ENCODE measurements at places on chromosomes 3 and 15.

- DNase-seq, result no peak
These were observed 12.1 kb downstream of the VEPH1 start for GRCh38 chr3:157491136-157491535.

- DNase-seq, result no peak
These were observed 46.3 kb downstream of the CEMIP start for GRCh38 chr15:80825361-80826030.

DNA sequence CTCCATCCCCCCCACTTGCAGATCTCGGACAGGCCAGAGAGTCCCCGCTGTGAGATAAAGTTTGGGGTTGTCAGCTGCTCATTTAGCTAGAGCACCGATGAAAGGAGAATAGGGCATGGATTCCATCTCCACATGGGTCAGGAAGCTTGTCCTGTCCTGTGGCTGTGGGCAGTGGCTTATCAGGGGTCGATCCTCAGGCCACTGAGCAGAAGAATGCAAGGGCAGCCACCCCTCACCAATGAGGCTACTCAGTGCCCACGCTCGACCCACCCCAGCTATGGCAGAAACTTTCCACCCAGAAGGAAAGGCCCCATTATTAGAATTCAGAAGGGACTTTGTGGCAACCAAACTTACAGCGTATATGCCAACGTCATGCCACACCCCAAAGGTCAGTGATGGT lies 43.3 kb downstream of the CPN2 start:
- DNase-seq, result no peak

GRCh38 chr3:42773409-42773751 lies 327 bp upstream of the CCDC13 start:
- DNase-seq, result no peak

DNA sequence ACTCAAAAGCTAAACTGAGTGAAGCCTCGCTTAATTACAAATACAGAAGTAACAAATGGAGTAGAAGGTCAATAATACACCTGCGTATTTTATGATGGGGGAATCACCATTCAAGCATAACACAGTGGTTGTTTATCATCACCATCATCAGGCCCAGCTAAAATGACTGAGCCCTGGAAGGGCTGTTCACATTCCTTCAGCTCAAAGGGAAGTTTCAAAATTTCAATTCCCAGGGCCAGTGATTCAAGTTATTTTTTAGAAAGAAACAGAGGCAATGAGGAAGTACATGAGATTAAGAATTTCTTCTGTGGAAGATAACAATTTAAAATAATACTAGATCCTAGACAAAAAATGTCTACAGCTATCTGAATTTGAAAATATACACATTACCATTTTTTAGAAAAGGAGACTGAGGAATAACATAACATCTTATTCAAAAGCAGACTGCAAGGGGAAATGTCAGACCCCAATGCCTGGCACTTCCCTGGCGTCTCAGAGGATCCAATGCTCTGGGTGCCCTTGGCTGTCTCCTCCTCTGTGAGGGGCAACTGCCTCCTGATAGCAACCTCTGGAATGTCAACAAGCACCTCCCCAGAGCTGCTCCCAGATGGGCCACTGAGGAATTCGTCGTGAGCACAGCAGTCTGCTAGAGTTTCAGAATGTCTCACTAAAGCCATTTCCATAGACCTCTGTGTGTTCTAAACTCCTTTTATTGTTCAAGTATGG lies 22.8 kb downstream of the EHD4 start:
- DNase-seq, result no peak

GRCh38 chr15:38005953-38006808 lies 71.7 kb downstream of the TMCO5A start:
- DNase-seq, result no peak

GRCh38 chr3:52835766-52836470 lies 1.1 kb upstream of the MUSTN1 start:
- DNase-seq, result no peak

DNA sequence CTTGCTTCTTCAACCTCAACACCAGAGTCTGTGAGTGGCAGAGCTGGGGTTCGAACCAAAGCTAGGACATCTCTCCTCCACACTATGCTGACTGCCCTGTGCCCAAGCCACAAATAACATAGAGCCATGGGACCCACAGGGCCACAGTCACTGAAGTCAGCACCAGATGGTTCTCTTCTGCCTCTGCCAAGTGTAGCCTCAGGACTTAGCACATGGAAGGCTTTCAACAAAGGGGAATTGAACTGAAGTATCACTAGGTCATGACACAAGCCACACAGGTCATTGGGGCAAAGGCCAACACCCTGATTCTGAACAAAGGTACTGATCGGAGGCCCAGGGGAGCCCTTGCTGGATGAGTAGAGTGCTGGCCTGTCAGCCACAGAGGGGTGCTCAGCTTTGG lies 83.6 kb downstream of the BDH1 start:
- no peak for DNase-seq

GRCh38 chr3:141278196-141279076 lies 46.8 kb downstream of the PXYLP1 start:
- no peak for DNase-seq

DNA sequence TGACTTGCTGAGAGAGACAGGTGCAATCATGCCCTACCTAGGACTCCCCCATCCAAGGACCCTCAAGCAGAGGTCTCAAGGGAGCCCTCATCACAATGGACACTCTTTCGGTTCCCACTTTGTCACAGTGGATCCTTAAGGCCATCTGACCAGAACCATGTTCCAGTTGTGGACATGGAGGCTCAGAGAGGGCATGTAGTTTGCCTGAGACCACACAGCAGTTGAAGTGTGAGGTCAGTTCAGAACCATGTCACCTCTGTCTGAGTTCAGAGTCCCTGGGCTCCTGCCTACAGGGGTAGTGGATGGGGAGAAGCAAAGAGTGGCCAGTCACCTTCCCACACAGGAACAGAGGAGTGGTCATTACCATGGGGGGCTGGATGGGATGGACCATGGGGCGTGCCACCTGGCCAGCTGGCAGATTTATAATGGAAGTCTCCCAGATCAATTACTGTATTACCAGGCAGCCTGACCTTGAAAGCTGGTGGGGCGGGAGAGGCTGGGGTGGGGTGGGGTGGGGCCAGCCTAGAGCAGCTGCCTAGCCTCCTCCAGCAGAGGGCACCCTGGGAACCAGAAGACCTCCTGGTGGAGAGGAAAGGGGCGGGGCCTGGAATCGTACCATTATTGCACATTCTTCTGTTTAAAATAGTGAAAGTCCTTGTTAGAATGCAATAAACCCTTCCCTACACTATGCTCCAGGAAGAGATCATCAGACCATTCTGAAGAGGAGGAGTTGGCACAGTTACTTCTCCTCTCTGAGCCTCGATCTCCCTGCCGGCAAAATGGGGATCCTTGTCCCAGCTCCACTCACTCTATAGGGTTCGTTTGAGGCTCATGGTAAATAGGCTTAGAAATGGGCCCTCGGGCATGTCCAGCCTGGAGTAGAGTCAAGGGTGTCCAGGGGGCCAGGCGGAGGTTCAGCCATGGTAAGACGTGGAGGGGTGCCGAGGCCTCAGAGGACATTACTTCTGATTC lies 26.9 kb upstream of the LINGO1 start:
- no peak for DNase-seq

DNA sequence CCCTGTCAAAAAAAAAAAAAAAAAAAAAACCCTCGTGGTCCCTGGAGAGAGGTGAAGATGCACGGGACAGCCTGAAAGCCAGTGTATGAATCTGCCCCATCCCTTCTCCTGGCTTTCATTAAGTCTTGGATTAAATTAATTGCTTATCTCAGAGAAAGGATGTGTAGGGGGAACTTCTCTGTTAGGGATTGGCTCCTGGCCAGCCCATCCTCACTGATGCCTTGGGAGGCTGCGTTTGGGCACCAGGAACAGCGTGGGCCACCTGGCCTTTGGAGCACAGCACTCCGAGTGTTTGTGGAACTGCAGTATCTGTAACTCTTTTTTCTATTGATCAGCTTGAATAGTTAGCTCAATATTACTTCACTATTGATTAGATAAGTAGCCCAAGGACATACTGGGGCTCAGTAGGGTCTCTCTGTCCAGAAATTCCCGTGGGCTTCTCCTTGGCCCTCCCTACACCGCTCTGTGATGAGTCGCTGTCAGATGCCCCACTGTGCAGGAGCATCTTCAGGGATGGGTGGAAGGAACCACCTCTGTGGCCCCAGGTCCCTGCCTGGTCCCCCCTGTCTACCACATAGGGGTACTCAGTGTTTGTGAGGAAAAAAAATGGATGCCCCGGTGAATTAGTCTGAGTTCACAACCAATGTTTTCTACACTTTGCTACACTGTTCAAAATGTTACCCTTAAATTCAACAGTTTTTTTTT lies 2.0 kb downstream of the PXYLP1 start:
- no peak for DNase-seq

DNA sequence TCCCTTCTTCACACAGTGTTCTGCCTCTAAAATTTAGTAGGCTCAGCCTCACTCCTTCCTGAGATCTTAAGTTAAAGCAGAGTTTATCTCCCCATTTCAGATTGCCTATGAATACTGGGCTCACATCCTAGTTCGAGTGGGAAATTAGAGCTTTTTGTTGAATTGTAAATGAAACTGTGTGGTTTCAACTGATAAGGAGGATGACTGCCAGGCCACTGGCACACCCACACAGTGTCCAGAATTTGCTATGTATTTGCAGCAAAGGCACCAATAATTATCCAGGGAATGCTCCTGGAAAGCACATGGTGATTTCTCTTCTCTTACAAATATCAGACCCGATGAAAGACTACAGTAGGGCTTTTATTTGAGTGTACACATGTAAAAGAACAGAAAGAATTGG lies 308.1 kb upstream of the COL8A1 start:
- no peak for DNase-seq

DNA sequence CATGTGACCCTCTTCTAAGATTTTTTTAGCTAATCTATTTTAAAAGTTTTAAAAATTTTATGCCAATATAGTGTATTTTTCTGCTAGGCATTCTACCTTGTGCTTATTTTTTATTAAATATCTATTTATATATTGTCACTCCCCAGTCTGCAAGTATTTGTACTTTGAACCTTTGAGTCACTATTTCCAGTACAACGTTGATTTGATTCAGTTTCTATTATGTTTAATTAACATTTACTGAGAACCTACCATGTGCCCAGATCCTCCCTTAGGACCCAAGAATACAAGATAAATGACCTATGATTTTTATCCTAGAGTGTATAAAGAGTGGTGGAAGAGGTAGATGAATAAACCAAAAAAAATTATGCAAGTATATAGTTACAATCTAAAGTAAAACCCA lies 311.2 kb downstream of the DOCK3 start:
- no peak for DNase-seq

GRCh38 chr15:20294651-20295237 lies 246.9 kb downstream of the GOLGA6L6 start:
- DNase-seq, result no peak

GRCh38 chr3:149605902-149606301 lies 51.9 kb downstream of the WWTR1 start:
- no peak for DNase-seq

- no peak for DNase-seq
These were observed 74.6 kb downstream of the GTPBP8 start for GRCh38 chr3:113065336-113065735.

DNA sequence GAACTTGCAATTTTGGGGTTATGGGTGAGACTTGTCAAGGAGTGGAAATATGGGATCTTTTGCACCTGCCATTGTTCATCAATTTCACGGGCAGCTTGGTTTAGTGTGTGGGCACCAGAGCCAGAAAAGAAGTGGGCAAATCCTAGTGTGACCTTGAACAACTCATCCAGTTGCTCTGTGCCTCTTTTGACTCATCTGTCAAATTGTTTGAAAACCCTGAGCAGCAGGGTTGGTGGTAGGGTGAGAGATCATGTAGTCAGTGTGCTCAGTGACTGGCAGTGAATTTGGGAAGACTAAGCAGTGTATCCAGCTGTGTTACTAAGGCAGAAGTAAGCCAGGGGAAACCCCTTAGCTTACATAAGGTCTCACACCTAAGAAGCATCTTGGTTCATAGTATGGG lies 293.0 kb upstream of the TRIM42 start:
- DNase-seq, result no peak

DNA sequence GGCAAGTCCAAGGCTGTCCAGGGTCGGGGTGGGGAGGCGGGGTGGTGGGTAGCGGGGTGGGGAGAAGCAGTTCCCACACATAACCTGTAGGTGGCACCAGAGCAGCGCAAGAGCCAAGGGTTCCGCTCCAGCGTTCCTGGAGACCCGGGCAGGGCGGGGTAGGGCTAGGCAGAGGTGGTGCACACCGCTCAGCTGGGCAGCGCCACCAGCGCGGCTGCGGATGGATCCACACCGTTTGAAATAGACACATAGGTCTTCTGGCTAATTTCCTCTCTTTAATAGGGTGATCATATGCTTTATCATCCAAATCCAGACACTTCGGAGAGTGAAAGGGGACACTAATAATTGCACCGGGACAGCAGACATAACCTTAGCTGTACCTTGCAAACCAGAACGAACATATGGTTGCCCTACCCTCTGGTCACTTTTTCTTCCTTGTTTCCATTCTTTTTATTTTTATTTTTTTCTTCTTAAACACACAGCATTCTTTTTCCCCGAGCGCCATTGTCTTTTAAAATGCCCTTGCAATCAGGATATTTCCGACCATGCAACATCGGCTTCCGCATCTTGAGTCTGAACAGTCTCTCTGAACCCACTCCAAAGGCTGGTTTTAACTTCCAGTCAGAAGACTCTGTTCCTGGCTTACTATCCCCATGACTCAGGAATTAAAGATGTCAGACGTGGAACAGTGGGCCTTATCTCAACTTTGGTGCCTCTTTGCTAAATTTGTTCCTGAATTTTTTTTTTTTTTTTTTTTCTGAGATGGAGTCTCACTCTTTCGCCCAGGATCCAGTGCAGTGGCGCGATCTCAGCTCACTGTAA lies 12.5 kb upstream of the ZSCAN2 start:
- peak; percentile 65 for DNase-seq

DNA sequence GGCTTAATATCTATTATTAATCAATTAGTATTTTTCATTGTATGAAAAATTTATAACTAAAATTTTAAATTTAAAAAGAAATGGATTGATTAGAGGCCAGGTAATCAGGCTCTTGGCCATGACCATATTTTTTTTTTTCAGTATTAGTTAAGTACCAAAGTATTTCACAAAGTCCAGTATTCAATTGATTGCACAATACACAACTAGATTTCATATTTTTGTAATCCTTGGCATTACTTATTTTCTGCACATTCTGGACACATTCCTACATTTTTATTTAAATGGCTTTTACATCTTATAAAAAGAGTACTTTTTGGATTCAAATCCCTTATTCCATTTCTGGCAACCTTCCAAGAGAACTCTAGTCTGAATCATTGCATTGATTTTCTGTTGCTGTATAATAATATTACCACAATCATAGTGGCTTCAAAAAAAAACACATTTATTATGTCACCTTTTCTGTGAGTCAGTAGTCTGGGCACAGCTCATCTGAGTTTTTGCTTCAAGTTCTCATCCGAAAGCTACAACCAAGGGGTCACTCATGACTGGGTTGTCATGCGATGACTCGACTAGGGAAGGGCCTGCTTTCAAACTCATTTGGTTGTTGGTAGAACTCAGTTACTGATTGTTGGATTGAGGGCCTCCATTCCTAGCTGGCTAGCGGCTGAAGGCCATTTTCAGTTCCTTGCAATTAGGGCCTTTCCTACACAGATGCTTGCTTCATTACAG lies 90.7 kb downstream of the CNTN6 start:
- no peak for DNase-seq
